H4 (cell line): ENCODE measurements at places on chromosomes 3 and 15. TPM values are rescaled to one million over a fixed set of nuclear protein-coding genes. Genes with fewer than 3 reads are reported as not detected.

C3orf49 gene
- total RNA-seq = not detected in 2 replicates

CLDN11 gene
- total RNA-seq = 0.06 TPM in 1 of 2 replicates, not detected in the other

MORC1 gene
- total RNA-seq = 0.04 and 0.10 TPM in 2 replicates

PROS1 gene
- 10.3 and 10.9 TPM in 2 replicates for total RNA-seq

CALML4 gene
- 0.58 and 1.7 TPM in 2 replicates for total RNA-seq

TOPBP1 gene
- 37.7 and 47.0 TPM in 2 replicates for total RNA-seq

TRIM71 gene
- 0.02 TPM in 1 of 2 replicates, not detected in the other for total RNA-seq

SLC28A2 gene
- not detected in 2 replicates for total RNA-seq

PLA1A gene
- 0.04 and 0.18 TPM in 2 replicates for total RNA-seq

ARRDC4 gene
- 6.3 and 6.9 TPM in 2 replicates for total RNA-seq

FEZF2 gene
- total RNA-seq = not detected in 2 replicates

PLD1 gene
- 14.4 and 19.0 TPM in 2 replicates for total RNA-seq

DNA sequence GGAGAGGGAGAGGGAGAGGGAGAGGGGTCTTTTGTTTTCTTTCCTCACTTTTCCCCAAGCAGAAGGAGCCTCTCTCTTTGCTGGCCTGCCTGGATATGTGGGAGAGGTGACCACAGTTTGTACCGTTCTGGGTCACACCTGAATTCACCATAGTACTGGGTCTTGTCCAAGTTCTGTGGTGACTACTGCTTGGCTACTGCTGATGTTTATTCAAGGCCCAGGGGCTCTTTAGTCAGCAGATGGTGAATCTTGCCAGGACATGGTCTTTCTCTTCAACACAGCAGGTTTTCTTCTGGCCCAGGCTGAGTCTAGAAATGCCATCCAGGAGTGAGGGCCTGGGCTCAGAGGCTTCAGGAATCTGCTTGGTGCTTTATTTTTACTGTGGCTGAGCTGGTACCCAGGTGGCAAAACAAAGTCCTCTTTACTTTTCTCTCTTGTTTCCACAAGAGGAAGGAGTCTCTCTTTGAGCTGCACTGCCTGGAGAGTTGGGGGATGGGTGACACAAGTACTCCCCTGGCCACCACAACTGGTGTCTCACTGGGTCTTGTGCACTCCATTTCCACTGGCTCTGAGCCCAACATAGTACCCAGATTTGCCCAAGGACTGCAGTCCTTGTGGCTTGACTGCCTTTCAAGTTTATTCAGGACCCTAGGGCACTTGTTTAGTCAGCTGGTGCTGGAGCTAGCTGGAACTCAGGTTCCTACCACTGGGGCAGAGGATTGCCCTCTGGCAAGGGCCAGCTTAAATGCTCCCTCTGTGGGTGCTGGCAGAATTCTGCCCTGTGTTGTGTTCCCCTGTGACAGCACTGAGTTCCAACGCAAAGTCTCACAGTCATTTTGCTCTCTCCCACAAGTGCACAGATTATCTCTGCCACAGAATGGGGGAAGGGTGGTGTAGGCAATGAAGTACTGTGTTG, 16.8 kb upstream of the CCNDBP1 start:
- DNase-seq = peak; percentile 53

DNA sequence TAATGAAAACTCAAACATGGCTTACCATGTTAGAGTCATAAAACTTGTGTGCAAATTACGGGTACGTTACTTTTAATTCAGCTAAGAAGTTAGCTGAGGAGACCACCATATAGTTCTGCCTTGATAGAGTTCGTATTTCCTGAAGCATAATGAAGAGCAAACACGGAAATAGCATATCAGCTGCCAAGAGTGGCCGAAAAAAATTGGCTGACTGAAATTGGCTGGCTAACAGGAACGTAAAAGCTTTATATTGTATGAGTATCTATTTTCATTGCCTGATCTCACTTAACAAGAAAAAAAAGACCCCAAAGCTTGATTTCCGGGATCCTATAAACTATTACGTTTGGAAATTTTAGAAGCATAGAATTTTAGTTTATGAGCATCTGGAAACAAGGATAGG, 1222.9 kb downstream of the ZPLD1 start:
- DNase-seq = no peak

DNA sequence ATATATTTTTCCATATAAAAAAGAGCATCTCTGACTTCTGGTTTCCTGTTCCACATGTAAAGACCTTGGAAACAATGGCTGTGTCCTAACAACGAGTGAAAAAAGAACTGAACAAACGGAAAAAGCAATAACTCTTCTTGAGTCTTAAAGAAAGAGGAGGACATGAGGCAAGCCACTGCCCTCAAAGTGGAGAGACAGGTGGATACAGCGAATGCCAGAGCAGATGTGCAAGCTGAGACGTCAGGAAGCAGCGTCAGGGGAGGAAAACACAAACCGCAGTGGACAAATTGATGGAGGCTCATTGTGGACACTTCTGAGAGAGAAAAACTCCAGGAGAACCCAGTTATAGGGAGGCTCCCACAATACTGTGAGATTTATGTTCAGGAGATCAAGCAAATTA, 208.0 kb upstream of the MME start:
- no peak for DNase-seq

- DNase-seq = no peak
Observed at GRCh38 chr15:80620931-80621330, 74.2 kb upstream of the ABHD17C start.

- DNase-seq = no peak
Observed at GRCh38 chr15:92277776-92278175, 115.9 kb upstream of the ST8SIA2 start.

- no peak for DNase-seq
Observed at GRCh38 chr3:150216866-150217600, 191.1 kb upstream of the TSC22D2 start.

DNA sequence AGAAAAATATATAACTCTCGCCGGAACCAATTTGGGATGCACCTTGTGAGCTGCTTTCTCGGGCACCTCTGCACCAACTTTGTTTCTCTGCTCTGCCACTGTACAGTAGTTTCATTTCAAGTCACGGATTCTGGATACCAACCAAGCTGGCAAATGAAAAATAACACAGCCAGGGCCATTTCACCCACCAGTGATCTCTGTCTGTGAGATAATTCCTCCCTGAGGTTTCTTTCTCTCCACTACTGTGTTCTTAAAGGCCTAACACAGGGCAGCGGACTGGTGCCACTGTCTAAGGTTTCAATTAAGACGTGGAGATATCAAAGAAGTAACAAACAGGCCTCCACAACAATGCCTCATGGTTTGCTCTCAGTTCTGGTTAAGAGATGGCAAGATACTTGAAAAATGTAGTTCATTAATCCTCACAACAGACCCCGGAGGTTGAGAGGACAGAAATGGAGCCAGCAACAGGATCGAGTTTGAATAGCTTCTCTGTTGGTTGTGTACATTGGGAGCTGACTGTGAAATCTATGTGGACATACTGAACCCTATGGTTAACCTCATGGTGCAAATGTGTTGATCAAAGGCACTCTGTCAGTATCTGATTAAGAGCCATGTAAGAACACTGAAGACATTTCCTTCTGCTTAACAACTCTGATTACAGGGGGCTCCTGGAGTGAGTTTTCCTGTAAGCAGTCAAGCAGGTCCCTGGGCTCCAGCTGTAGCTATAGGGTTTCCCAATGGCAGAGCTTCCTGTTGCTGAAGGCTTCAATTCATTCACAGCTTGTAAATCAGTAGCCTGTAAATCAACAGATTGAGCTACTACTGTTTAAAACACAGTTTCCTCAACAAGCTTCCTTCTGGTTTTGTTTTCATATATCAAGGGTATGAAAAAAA, 470.5 kb downstream of the EPHA3 start:
- DNase-seq = no peak

- DNase-seq = peak; percentile 63
Observed at GRCh38 chr15:33152502-33153109, 41.9 kb downstream of the FMN1 start.

- DNase-seq = peak; percentile 88
Observed at GRCh38 chr15:39579487-39580116, 1.3 kb upstream of the THBS1 start.

GRCh38 chr3:100966049-100966491, 27.2 kb downstream of the ABI3BP start:
- DNase-seq = no peak

DNA sequence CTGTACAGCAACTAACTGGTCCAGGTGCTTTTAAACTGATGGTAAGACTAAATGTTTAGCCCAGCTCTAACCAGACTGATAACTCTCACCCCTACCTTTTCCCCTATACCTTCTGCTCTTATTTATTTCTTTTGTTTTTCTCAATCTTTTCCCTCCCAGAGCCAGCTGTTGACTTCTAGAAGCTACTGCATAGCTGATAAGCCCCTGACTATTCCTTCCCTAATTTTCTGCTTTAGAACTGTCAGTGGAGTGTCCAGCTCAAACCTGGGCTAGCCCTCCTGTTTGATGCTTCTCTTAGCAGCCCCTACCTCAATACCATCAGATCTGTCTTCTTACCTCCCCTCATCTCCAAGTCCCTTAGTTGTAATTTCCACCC, 20.6 kb downstream of the SLC35G2 start:
- no peak for DNase-seq

GRCh38 chr3:53232641-53233377, 23.0 kb downstream of the TKT start:
- no peak for DNase-seq
